ENCODE measurements at places on chromosomes 5 and 9. TPM values are rescaled to one million over a fixed set of nuclear protein-coding genes. Genes with fewer than 3 reads are reported as not detected.

The CD274 gene
- total RNA-seq = 12.0 TPM

The C9orf50 gene
- total RNA-seq = not detected

The GIN1 gene
- total RNA-seq = 13.0 TPM

The DDX31 gene
- total RNA-seq = 3.7 TPM

The PHYHD1 gene
- 38.8 TPM for total RNA-seq

The ADGRV1 gene
- total RNA-seq = 0.37 TPM

The SPATA31A7 gene
- total RNA-seq = not detected

The PRLR gene
- 0.95 TPM for total RNA-seq

The CDH9 gene
- total RNA-seq = not detected

The BDP1 gene
- total RNA-seq = 15.1 TPM

The NR2F1-AS1 gene
- total RNA-seq = 12.6 TPM

The IFNA2 gene
- total RNA-seq = not detected

The SLC36A2 gene
- total RNA-seq = not detected

The HAVCR1 gene
- not detected for total RNA-seq

The CYSRT1 gene
- 0.17 TPM for total RNA-seq

The TAF11L5 gene
- total RNA-seq = not detected

The BNC2 gene
- total RNA-seq = 123 TPM

The C5orf52 gene
- not detected for total RNA-seq

The CARD9 gene
- 0.76 TPM for total RNA-seq

The DOK3 gene
- 4.0 TPM for total RNA-seq

The INSL6 gene
- total RNA-seq = not detected

The GHR gene
- 15.3 TPM for total RNA-seq

The AJM1 gene
- 11.5 TPM for total RNA-seq

The SARDH gene
- 2.7 TPM for total RNA-seq

The DMRT3 gene
- not detected for total RNA-seq

The WDR5 gene
- total RNA-seq = 17.9 TPM

The GCNT4 gene
- 0.31 TPM for total RNA-seq

The SLC6A18 gene
- total RNA-seq = not detected

The GARNL3 gene
- 18.1 TPM for total RNA-seq

The SH3GL2 gene
- not detected for total RNA-seq

The TEX48 gene
- not detected for total RNA-seq

The KIF3A gene
- total RNA-seq = 7.4 TPM

The EPB41L4A gene
- total RNA-seq = 27.4 TPM

The SMIM32 gene
- not detected for total RNA-seq

The IZUMO3 gene
- total RNA-seq = not detected

The LMNB1 gene
- total RNA-seq = 1.8 TPM

The AMBP gene
- total RNA-seq = not detected

The PIP5K1B gene
- 38.1 TPM for total RNA-seq

The CHD1 gene
- total RNA-seq = 14.4 TPM

The ECPAS gene
- 99.1 TPM for total RNA-seq

The SELENOP gene
- total RNA-seq = 230 TPM

The SOWAHA gene
- 0.11 TPM for total RNA-seq

The FAM200C gene
- 4.7 TPM for total RNA-seq

The MEIKIN gene
- not detected for total RNA-seq

The HIGD2A gene
- 215 TPM for total RNA-seq

The GAPT gene
- 0.76 TPM for total RNA-seq

The FOXI1 gene
- not detected for total RNA-seq

The ABCA1 gene
- 11.0 TPM for total RNA-seq

The ZNF608 gene
- total RNA-seq = 42.6 TPM

The PCAT7 gene
- total RNA-seq = 0.09 TPM

The AGXT2 gene
- total RNA-seq = not detected

The TLR4 gene
- 18.1 TPM for total RNA-seq

The PCDHGA11 gene
- total RNA-seq = 3.9 TPM

The PCDHB12 gene
- total RNA-seq = 2.5 TPM

The CMBL gene
- total RNA-seq = 30.2 TPM

The NSA2 gene
- total RNA-seq = 75.0 TPM

The SCGB3A2 gene
- total RNA-seq = not detected

All from right cardiac atrium (tissue), 5 donors.